AG10803 (cell line): ENCODE measurements at places on chromosomes 12 and 14.

GRCh38 chr14:65808390-65808789 is 395.9 kb downstream of the FUT8 start:
- no peak for DNase-seq

DNA sequence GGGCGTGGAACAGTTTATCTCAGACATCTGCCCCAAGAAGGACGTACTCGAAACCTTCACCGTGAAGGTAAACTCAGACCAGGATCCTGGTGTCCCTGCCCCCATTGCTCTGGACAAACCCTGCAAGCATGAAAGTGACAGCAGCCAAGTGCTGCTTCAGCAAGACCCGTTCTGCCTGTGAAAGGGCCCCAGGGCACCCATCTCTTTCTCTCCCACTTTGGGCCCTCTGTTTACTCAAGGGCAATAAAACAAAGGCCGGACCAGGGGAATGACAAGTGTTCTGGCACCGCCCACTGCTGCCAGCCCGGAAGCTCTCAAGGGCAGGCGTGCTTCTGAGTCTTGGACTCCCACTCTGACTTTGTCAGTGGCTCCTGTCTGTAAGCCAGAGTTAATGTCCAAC is 35.3 kb downstream of the CD9 start:
- no peak for DNase-seq

GRCh38 chr12:53561590-53561953 is 54.3 kb upstream of the NPFF start:
- peak; percentile 91 for DNase-seq

DNA sequence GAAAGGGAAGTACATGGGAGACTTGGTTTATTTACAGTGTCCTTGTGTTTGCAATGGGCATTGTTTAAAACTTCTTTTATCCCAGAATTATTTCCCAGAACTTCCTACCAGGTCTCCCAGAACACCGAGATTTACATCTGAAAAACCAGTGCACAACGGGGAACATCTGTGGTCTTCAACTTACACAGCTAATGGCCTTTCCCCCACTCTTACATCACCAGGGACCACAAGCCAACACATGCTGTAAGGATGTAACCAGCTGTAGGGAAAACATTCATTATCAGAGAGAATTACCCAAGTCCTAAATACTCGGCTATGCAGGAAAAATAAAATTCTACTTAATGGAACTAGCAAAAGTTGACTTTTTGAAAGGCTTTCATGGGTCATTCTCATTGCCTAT is 267.6 kb downstream of the DUSP6 start:
- peak; percentile 78 for DNase-seq

- DNase-seq, result no peak
These were observed 197.6 kb downstream of the ANO4 start for GRCh38 chr12:100992194-100992593.

DNA sequence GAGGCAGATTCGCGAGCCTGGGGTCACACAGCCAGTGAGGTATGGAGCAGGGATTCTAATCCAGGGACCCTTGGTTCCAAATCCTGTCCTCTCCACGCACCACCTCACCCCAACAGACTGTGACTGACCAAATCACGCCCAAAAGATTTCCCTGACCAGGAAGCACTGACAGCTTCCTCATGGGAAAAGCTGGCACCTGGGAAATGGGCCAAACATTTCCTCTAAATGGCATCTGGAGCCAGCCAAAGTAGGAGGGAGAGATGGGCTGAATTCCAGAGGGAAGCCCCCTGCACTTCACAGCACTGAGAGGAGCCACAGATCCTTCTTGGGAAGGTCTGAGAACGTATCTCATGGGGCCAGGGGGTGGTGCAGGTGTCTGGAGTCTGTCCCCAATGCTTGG is 28.8 kb downstream of the CCDC92 start:
- DNase-seq, result no peak

- no peak for DNase-seq
These were observed 929 bp upstream of the UBE2N start for GRCh38 chr12:93442411-93443340.

DNA sequence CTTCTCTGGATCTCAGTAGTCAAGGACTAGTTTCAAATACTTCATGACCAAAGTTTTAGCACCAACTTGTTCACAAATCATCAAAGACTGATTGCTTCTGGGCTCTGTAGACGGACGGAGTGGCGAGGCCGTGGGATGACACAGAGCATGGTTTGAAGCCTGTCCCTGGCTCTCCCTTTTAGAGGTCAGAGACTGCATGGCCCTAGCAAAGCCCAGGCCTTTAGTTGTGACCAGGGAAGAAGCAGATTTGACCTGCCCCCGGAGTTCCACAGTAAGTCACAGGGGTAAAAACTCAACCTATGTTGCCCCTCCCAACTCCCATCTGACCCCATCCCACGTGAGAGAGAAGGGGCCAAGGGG is 90.4 kb downstream of the SYNE3 start:
- no peak for DNase-seq

DNA sequence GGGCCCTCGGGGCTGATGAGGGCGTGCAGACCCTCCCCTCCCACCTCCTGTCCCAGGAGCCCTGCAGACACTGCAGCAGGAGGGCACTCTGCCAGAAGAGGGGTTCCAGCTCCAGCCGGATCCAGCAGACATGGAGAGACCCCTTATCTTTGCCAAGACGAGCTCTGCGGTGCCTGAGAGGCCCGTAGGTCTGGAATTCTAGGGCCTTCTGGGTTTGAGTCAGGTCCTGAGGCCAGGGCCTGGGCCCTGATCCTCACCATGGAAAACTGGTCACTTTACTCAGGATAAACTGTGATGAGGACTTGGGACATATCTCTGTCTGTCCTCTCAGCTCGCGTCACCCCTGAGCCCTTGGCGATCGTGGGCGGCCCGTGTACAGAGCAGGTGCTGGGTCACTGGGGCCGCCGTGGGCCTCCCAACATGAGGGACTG is 13.8 kb downstream of the MEG3 start:
- no peak for DNase-seq

- no peak for DNase-seq
These were observed 62.2 kb upstream of the WSCD2 start for GRCh38 chr12:108066583-108067577.

GRCh38 chr14:103019826-103020225 is 37.5 kb downstream of the CDC42BPB start:
- peak; percentile 52 for DNase-seq

DNA sequence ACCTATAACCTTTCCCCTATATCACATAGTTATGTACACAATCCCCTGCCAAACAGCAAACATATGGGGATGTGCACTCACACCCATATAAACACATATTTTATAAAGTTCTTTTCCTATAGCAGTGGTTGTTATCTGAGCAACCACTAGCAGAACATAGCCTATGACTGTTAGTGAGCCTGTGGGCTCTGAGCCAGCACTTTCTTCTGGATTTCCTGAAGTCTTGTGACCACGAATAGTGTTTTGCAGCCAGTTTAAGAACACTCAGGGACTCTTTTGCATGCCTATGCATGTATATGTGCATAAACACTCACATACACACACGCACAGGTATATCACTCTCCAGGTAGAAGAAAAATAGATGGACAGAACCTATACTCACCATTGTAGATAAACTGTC is 17.1 kb downstream of the TESPA1 start:
- DNase-seq, result no peak

- DNase-seq, result no peak
These were observed 52.9 kb downstream of the STAB2 start for GRCh38 chr12:103639983-103640382.

DNA sequence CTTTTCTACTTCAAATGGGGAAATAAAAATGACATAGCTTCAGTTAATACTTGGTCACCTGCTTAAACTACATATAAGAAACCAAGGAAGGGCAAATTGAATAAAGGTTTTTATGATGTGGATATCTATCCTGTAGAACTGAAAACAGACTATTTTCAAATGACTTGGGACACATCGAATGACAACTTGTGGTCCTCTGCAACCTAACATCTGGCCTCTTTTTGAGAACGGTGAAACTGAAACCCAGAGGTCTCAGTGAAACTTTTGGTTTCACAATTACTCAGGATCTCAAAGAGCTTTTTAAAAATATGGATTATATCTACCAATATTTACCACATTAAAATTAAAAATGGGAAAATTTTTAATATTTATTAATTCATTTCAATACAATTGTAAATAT is 65.2 kb downstream of the PPP2R5E start:
- DNase-seq, result no peak

- DNase-seq, result no peak
These were observed 23.7 kb upstream of the NXPH4 start for GRCh38 chr12:57192920-57193319.

DNA sequence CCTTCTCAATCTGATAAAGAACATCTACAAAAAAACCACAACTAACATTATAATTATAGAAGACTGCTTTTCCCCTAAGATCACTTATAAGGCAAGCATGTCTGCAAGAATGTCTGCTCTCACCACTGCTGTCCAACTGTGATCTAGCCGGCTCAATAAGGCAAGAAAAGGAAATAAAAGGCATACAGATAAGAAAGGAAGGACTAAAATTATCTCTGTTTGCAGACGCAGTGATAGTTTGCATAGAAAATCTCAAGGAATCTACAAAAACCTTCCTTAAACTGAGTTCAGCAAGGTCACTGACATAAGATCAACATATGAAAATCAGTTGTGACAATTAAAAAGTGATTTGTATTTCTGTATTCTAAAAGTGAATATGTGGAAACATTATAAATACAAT is 138.0 kb upstream of the EGLN3 start:
- DNase-seq, result no peak

GRCh38 chr14:102154121-102154520 is 14.4 kb downstream of the WDR20 start:
- DNase-seq, result no peak

GRCh38 chr14:63737582-63738006 is 9.7 kb upstream of the SGPP1 start:
- DNase-seq, result peak; percentile 5

- no peak for DNase-seq
These were observed 167.4 kb downstream of the KIF26A start for GRCh38 chr14:104305511-104306449.
